LHCN-M2 (cell line): ENCODE measurements at places on chromosomes 7 and 10. TPM values are rescaled to one million over a fixed set of nuclear protein-coding genes. Genes with fewer than 3 reads are reported as not detected.

MLLT10 gene
- 15.0 and 23.3 TPM in 2 replicates for total RNA-seq

HMX3 gene
- not detected in 2 replicates for total RNA-seq

REEP3 gene
- 59.2 and 62.0 TPM in 2 replicates for total RNA-seq

TMEM209 gene
- 23.5 and 24.6 TPM in 2 replicates for total RNA-seq

HSPA12A gene
- 3.6 TPM in 2 replicates for total RNA-seq

FAM25G gene
- not detected in 2 replicates for total RNA-seq

GRCh38 chr7:136210079-136210478 is 232.9 kb upstream of the MTPN start:
- no peak for DNase-seq

DNA sequence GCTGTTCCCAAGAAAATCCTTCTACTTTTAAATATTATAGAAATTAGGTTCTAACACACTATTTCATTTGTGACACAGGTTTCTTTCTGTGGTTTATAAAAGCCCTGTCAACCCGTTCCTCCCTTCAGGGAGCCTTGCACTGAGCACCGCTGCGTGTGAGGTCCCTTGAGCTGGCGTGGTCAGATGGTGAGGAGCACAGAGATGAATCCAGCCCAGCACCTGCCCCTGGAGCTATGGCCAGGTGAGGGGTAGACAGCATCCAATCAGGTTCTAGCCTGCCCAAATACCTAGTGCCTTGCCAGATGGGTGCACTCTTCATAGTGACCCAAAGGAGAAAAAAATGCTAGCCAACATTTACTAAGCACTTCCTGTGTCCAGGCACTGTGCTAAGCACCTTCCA is 15.7 kb downstream of the ZCCHC24 start:
- DNase-seq = no peak

GRCh38 chr10:132977076-132977475 is 34.7 kb upstream of the CFAP46 start:
- DNase-seq = no peak

DNA sequence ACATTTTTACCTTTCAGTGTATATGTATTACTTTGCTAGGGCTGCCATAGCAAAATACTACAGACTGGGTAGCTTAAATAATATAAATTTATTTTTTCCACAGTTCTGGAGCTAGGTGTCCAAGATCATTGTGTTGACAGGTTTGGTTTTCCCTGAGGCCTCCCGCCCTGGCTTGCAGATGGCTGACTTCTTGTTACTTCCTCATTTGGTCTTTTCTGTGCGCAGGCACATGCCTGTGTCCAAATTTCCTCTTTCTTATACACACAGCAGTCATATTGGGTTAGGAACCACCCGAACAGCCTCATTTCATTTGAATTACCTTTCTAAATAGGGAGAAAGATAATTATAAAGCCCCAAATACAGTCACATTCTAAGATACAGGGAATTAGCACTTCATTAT is 521.6 kb upstream of the SORCS1 start:
- no peak for DNase-seq

GRCh38 chr10:110528224-110528996 is 30.7 kb downstream of the DUSP5 start:
- no peak for DNase-seq
